Body of pancreas (tissue), 4 donors: ENCODE measurements at places on chromosomes 4 and X. TPM values are rescaled to one million over a fixed set of nuclear protein-coding genes. Genes with fewer than 3 reads are reported as not detected.

GRCh38 chrX:7447801-7448499 is 300.0 kb upstream of the PUDP start:
- DNase-seq, result no peak

DNA sequence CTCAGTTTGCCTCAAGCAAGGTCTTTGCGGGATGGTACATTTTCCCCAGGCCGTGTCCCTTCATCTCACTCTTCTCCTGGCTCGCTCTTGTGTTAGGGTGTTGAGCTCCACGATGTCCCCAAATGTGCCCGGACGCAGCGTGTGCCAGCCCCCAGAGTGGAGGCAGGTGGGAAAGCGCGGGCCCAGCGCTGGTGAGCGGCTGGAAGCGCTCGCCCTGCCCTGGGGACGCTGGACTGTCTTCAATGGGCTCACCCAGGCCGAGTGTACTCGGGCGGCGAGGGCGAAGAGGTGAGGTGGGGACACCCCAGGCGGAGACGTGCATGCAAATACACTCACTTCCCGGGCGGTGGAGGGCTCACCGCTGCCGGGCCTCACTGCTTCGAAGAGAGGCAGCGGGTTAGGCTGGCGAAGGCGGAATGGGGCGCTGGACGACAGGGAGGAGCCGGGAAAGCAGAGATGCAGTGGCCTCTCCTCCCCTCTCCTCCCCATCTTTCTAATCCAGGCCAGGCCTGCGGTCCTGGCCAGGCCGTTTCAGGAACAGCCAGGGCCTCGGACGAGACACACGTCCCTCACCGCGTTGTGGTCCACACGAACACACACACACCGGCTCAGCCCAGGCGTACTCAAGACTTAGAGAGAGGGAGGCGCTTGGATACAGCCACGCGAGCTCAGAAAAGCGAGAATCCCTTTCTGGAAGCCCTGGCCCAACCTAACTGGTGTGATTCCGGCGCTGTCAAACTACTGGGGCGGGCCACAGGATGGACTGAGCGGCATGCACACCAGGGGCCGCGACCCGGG is 2.2 kb downstream of the NKX6-1 start:
- peak; percentile 35 for DNase-seq

DNA sequence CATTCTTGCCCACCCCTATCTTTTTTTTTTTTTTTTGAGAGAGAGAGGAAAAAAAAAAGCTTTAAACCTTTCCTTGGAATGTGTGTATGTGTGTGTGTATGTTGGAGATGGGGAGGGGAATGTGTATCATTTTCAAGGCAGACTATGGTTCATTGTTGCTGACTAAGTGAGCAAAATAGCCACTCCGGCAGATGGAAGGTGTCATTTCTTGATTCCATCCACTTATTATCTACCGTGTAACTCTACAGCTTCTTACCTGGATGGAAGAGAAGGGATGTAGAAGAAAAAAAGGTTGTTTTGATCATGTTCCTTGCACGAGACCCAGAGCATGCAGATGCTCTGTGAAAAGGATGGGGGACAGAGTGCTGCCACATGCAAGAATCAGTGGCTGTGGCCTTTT is 5.9 kb upstream of the GK2 start:
- DNase-seq, result no peak

GRCh38 chr4:142840516-142841123 is 5.5 kb downstream of the INPP4B start:
- no peak for DNase-seq

GRCh38 chr4:83178029-83178428 is 63.5 kb upstream of the PLAC8 start:
- DNase-seq, result no peak

DNA sequence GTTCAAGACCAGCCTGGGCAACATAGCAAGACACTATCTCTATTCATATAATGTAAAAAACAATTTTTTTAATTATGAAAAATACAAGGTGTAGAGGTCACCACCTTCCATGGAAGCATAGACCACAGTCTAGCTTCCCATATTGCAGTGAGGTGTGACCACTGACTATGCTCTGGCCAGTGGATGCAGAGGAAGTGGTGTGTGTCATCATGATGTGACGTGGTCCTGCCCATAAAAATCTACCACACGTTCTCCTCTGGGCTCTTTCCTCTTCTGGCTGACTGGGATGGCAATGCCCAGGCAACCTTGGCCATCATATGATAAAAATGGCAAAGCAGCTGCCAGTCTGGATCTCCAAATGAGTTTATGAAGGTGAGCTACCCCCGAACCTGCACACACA is 65.7 kb downstream of the RBM47 start:
- no peak for DNase-seq

GRCh38 chrX:132532913-132533312 is 44.1 kb upstream of the MBNL3 start:
- no peak for DNase-seq

- peak; percentile 62 for DNase-seq
These were observed 63.0 kb downstream of the ZNF732 start for GRCh38 chr4:242121-242848.

DNA sequence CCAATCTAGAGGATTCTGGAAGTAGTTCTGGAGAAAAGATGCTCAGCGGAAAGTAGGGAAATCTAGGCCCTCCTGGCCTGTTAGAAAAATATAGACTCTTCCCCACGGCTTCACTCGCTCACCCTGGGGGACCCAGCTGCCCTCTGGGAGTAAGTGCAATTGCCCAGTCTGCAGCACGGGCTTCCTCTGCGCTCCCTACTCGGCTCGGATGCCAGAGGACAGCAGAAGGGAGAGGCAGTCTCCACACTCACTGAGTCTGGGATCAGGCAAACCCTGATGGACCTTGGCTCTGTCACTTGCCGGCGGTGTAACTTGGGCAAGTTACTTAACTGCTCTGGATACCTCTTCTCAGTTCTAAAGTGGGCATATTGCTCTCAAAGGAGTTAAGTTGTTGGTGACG is 2.1 kb downstream of the SHISA3 start:
- DNase-seq, result no peak

DNA sequence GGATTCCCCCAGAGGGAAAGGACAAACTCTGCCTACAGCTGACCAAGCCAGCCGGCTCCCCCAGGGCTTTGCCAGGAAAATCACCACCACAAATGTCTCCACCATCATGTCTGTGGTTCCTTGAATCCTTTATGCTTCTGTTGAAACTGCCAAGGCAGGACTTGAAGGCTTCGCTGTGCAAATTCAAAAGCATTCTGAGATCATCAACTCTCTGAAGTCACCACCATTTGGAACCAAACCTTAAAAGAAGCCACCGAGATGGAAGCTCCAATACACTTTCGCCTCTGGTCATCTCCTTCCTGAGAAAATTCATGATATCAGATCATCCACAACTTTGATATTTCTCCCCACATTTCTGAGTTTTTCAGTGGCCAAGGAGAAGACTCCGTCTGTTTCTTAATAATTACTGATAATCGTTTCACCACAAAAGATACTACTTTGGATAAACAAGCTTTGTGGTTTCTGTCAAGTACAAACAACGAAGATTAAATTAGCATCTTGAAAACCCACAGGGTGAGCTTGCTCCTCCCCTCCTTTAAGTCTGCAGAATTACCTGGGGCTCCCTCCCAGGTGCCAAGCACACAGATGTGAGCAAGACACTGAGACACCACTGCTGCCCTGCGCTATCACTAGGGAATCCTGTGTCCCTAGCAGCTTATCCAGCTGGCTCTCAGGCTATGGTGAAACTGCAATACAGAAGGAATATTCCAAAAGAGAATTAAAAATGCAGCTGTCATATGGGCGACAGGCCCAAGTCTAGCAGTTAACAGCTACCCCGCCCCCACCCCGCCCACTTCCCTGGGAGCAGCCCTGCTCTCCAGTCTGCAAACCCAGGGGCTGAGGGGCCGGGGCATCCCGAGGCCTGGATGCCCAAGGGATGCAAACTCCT is 125.0 kb upstream of the TBL1X start:
- DNase-seq, result no peak

DNA sequence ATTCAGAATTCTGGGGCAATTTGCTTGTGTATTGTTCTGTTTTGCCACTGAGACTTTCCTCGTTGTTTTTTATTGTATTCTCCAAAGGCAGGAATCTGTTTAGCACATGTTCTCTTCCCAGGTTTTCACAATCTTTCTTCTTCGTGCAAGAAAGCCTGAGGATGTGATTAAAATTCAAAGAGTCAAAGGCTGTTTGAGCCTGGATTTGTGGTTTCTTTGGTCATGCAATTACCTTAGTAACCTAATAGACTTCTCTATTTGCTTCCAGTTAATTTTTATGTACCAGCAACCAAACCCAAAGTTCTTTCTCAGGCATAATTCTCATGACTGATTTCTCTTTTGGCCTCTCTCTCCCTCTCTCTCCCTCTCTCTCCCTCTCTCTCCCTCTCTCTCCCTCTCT is 1420.1 kb upstream of the TENM3 start:
- no peak for DNase-seq

- no peak for DNase-seq
These were observed 115.0 kb upstream of the SCML1 start for GRCh38 chrX:17622331-17622730.

OPRPN gene
- total RNA-seq, result 2.1 TPM

TMEM31 gene
- total RNA-seq, result not detected

MAGEA12 gene
- total RNA-seq, result not detected

CXCL6 gene
- total RNA-seq, result 2.3 TPM
